ENCODE measurements at places on chromosomes 11 and 22.

DNA sequence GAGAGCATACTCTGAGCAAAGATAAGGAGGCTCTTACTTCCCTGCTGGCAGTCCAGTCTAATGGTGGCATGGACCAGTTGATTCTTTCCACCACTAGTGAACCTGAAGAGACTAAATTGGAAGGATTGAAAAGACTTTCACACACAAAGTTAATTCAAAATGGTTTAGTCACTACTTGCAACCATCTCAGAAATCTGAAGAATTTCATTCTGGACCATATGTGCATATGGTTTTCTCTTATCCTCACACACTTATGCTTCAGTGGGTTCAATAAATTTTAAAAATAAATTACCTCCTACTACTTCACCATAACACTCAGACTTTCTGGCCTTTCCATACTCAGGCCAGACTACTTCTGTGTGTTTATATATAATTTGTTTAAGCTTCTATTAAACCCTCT is 44.7 kb downstream of the CADM1 start:
- DNase-seq, result no peak

- DNase-seq, result no peak
Observed at GRCh38 chr11:93485983-93486382, 57.2 kb downstream of the SMCO4 start.

GRCh38 chr11:112797648-112798293 is 163.4 kb upstream of the NCAM1 start:
- no peak for DNase-seq

DNA sequence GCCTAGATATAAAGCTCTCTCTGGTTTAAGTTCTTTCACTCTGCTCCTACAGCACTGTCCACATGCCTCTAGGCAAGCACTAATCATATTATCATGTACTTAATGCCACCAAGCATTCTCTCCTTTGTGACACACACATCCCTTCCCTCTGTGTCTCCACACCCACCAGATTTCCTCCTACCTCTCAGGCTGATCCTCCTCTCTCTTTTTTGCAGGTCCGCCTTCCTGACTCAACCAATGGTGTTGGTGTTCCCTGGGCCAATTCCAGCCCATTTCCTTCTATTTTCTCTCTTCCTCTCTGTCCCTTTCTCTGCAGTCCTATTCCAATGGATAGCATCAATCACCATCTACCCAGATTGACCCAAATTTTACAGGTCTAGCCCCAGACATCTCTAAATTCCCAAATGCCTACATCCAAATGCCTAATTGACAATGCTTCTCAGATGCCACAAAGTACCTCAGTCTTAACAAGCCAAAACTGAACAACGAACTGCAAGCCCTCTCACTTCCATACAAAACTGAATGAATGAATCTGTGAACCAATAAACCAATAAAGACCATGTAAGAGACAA is 504 bp upstream of the ZNF215 start:
- no peak for DNase-seq

DNA sequence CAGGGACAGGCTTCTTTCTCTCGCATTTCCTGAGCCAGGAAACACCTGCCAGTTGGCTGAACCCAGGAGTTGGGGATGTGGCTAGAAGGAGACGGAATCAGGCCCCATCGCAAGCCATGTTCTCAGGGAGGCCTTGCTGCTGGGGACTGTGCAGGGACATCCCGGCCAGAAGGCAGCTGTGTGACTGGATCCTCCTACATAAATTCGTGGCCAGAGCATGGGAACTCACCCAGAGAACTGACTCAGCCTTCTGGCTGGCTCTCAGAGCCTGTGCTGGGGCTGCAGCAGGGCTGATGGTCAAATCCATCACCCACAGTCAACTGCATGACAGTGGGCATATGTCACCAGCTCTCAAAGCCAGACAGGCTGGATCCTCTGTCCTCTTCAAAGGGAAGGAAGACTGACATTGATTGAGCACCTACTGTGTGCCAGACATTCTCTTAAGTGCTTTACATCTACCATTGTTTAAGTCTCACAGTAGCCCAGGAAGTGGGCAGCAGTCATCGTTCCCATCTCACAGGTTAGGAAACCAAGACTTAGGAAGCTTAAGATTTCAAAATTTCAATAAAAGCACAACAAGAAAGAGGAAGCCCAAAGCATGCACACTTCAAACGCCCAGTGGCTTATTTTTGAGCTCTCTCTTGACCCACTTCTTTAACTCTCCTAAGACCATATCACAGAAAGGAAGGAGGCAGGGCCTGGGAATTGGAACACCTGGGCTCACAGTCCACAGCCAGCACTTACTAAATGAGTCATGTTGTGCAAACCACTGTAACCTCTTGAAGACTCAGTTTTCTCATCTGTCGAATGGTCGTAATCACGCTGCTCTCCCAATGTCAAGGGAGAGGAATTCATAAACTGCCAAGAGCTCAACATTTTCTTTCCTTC is 30.9 kb upstream of the CACNG2 start:
- no peak for DNase-seq

DNA sequence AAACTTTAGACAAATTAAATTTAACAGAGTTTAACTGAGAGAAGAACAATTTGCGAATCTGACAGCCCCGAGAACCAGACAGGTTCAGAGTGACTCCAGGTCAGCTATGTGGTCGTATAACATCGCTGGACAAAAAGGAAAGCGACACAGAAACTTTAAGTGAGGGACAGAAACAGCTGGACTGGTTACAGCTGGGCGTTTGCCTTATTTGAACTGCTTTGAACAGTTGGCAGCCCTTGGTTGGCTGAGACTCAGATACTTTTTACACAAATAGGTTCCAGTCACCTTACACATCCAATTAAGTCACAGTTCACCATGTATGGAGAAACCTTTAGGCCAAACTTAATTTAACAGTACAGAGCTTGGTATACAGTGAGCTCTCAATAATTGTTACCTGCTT is 436.9 kb downstream of the GUCY1A2 start:
- no peak for DNase-seq

DNA sequence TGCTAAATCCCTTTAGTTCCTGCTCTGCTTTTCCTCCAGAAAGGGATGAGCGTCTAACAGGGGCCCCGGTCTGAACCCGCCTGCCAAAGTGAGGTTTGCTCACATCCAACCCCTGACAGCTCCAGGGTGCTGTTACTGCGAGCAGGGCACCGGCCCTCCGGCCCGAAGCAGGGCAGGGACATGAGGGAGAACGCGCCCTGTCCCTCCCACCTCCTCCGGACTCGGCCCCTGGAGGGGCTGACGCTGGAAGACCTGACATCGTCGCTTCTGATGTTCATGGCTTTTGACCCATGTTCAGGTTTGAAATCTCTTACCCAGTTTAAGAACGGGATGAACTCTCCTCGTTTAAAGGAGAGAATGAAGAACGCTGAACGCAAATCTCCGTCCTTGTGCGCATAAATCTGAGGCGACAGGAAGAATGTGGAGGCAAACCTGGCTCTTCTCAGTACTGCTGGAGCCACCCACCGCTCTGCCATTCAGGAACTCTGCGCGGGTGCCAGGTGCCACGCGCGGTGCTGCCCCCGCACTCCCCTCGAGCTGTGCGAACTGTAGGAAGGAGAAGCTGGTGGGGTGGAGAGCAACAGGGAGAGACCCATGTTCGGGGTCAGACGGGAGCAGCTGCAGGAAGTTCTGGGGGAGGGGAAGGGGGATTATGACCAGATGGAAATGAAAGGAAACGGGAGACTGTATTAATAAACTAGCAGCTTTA is 826 bp upstream of the EEF1G start:
- DNase-seq, result peak; percentile 60
